ENCODE measurements at places on chromosomes 5 and 9. TPM values are rescaled to one million over a fixed set of nuclear protein-coding genes. Genes with fewer than 3 reads are reported as not detected.

DNA sequence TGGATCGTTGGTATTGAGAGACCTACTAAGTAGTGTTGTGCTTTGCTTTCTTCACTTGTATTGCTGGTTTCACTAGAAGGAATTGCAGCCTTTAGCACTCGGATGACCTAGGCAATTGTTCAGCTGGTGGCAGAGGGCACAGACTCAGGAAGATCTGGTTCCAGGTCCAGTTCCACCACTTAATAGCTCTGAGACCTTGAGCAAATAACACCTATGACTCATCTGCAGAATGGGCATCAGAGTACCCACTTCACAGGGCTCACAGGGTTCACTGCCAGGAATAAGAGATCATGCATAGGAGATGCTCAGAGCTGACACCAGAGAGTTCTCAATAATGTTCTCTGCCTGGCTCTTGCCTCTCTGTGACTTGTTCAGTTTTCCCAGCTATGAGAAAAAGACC is 133.6 kb downstream of the SIL1 start:
- no peak overlapping the region for H3K4me3 ChIP-seq
- peaks cover 15% of the 10 kb centered on the region for H3K4me1 ChIP-seq
- H3K36me3 ChIP-seq = no peaks in the 10 kb centered on the region
- H3K27ac ChIP-seq = no peak overlapping the region
- DNase-seq = no peak

Gene MYMK
- not detected for polyA plus RNA-seq

Gene SEMA6A
- polyA plus RNA-seq = 0.84 TPM

DNA sequence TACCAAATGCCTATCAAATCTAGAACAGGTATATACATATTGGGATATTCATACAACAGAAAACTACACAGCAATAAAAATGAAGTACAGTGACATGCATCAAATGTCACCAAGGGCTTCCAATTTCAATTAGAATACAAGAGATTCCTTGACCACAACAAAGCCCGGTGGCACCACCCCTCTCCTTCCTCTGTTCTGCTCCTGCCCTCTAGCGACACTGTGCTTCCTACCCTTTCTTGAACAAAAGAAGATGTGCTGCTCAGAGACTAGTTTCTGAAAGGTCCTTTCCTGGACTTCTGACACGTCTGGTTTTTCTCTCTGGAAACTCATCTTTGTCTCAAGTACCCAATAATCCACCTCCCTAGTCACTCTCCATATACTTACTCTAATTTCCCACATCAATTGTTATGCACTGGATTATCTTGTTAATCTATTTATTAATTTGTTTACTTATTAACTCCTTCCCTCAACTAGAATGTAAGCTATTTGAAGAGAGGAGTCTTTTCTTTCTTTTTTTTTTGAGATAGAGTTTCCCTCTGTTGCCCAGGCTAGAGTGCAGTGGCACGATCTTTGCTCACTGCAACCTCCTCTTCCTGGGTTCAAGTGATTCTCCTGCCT is 70.4 kb upstream of the CTSV start:
- no peak for DNase-seq
- no peak overlapping the region for H3K27ac ChIP-seq
- H3K4me3 ChIP-seq = no peak overlapping the region
- peaks cover 8% of the 10 kb centered on the region for H3K4me1 ChIP-seq
- H3K36me3 ChIP-seq = no peaks in the 10 kb centered on the region
- no peaks in the 10 kb centered on the region for H3K27me3 ChIP-seq

GRCh38 chr5:45402804-45403455 is 293.2 kb downstream of the HCN1 start:
- H3K36me3 ChIP-seq = no peaks in the 10 kb centered on the region
- no peak overlapping the region for H3K27ac ChIP-seq
- H3K27me3 ChIP-seq = no peaks in the 10 kb centered on the region
- no peaks in the 10 kb centered on the region for H3K4me1 ChIP-seq
- no peak overlapping the region for H3K4me3 ChIP-seq

GRCh38 chr9:87223392-87224246 is 274.0 kb upstream of the DAPK1 start:
- H3K4me1 ChIP-seq = no peaks in the 10 kb centered on the region
- no peak overlapping the region for H3K4me3 ChIP-seq
- DNase-seq = no peak
- no peaks in the 10 kb centered on the region for H3K27me3 ChIP-seq
- H3K27ac ChIP-seq = no peak overlapping the region

DNA sequence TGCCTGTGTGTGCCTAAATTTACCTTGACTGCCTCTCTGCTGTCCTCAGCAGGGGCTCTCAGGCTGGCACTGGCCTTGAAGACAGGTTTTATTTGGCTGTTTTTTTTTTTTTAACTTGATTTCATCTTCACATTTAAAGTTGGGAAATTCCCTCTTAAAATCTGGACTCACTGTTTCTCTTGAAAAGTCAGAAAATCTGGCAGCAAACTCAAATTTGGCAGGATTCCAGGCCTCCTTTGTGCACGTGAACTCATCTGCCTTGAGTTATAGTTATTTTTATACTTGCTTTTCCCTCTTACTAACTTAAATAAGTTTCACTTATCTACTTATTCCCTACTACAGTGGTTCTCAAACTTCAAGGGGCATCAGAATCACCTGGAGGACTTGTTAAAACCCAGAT is 118.4 kb upstream of the MAP3K1 start:
- no peak overlapping the region for H3K27ac ChIP-seq
- no peaks in the 10 kb centered on the region for H3K4me1 ChIP-seq

Gene ADGRV1
- 0.03 TPM for polyA plus RNA-seq

GRCh38 chr9:25603106-25603505 is 75.1 kb downstream of the TUSC1 start:
- H3K36me3 ChIP-seq = no peaks in the 10 kb centered on the region
- no peak for DNase-seq
- H3K27ac ChIP-seq = no peak overlapping the region
- H3K4me3 ChIP-seq = no peak overlapping the region

DNA sequence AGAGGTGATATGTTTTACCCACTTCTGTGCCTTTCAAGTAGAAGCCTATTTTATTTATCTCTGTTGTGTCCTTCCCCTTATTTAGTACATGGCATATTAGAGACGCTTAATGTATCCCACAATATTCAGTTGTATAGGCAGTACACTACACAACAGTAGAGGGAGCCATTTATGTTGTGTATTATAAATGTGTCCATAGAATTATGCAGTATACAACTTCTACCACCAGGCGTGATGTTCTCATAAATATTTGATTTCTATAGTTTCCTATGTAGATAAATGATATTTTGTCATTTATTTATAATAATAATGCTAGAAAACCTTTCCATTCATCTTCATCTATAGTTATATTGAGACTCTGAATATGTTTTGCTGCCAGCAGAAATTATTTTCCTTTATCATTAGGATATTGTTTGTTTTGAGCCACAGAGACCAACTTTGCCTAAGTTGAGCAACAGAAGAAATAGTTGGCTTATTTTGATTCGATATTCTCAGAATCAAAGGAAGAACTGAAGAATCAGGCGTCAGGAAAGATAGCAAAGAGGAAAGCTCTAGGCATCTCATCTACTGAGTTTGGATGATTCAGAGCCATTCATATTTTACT is 81.7 kb downstream of the ADAMTS19 start:
- H3K27me3 ChIP-seq = no peaks in the 10 kb centered on the region
- H3K4me1 ChIP-seq = no peaks in the 10 kb centered on the region
- no peak for DNase-seq
- no peaks in the 10 kb centered on the region for H3K36me3 ChIP-seq
- H3K27ac ChIP-seq = no peak overlapping the region

DNA sequence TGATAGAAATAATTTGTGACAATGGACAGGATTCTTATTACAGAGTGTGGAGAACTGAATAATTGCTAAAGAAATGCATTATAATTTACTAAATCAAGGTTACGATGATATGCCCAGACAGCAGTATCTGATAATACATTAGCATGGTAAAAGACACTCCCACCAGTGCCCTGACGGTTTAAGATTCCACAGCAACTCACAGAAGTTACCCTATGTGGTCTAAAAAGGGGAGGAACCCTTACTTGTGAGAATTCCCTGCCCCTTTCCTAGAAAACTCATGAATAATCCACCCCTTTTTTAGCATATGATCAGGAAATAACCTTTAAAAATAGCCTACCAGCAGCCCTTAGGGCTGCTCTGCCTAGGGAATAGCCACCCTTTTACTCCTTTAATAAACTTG is 244.7 kb upstream of the SLC24A2 start:
- H3K27ac ChIP-seq = no peak overlapping the region
- H3K4me1 ChIP-seq = no peaks in the 10 kb centered on the region

DNA sequence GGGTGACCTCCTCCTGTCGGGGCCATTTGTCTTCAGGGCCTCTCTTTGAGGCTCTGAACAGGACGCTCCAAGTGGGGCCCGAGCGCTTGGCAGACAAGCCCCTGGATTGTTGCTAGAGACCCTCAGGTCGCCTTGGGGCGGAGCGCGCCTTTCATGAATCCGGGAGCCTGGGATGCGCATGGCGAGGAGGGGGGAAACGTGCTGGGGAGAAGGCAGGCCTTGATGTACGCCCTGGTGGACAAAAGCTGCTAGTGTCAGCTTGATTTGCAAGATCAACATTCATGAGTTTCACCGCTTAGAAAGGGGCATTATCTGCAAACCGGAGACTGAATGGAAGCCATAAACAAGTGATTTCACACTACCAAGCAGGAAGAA is 226.3 kb downstream of the SMARCA2 start:
- no peaks in the 10 kb centered on the region for H3K36me3 ChIP-seq
- peak overlapping the region; percentile 85 for H3K4me3 ChIP-seq
- H3K27ac ChIP-seq = no peak overlapping the region
- H3K27me3 ChIP-seq = no peaks in the 10 kb centered on the region

All from keratinocyte (primary cell).